ENCODE measurements at places on chromosomes 2 and 18.

- DNase-seq = no peak
Measured at GRCh38 chr2:61141151-61141550, 20.8 kb upstream of the C2orf74 start.

- no peak for DNase-seq
Measured at GRCh38 chr18:8045884-8046281, 478.8 kb downstream of the PTPRM start.

DNA sequence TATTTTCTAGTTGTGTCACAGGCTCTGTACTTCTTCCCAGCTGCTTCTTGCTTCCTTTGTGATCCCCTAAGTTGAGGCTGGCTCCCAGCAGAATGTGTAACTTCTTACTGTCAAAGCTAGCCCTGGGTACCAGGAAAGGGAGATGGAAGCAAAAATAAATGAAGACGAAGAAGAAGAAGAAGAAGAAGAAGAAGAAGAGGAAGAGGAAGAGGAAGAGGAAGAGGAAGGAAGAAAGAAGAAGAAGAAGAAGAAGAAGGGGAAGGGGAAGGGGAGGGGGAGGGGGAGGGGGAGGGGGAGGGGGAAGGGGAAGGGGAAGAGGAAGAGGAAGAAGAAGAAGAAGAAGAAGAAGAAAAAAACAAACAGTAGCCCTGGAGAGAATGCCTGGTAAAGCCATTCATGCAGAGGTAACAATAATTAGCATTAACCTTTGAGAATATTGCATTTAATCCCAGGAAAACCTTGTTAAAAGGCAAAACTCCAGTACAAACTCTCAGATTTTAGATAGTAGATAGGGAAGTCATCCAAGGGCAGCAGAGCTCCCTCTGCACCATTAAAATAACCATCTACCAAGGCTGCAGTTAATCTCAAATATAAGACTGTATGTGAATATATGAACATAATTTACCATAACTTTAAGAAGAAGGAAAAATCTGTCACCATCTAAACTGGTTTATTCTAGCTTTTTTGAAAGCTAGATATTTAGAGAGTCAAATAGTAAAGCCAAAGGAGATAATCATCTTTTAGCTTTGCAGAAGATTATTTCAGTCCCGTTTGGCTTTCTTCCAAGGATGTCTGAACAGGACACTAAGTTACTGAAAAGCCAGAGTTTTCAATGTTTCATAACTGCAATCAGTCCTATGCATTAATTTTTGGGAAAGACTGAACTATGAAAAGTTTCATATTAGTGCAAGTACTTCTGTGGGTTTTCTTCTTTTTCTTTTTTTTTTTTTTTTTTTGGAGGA is 44.3 kb upstream of the FBXO11 start:
- DNase-seq = no peak

DNA sequence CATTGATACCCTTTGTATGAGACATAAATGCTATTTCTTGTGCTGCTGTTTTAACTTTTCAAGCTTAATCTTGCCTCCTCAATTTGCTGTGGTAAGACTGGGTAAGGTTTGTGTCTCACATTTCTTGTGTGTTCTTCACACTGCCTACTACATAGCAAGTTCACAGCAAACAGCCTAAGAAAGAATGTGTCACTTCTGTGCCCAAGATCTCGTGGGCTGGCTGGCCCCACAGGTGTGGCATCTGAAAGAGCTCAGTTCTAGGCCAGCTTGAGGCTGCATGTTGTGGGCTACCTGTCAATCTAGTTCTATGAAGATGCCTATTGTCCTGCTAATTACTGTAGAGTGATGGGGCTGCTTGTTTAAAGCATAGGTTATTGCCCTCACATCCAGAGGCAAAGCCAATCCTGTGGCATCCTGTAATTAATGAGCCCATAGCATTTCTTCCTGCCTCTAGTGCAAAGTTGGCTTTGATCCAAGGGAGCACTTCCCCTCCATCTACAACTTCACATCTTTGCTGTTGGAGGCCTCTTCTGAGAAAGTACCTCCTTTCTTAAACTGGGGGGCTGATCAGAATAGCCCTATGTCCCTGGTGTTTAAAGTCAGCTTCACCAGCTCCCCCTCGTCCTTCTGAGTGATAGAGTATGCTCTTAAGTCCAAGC is 40.9 kb upstream of the ASPRV1 start:
- DNase-seq = no peak

DNA sequence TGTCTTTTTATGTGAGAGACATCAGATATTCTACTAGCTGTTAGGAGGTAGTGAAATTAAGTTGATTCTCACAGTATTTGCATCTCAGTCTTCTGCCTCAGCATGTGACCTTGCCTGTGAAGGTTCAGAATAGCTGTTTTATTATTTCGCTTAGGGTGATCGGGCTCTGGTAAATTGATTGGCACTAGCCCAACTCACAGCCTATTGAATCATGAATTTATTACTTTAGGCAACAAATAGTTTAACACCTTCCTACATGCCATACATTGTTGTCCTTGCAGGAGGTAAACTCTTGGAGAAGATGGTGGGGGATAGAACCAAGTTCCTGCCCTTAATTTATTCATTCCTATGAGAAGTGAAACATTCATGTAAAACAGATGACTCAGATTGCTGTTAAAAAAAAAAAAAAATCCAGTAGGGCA is 101.9 kb downstream of the GPD2 start:
- no peak for DNase-seq

DNA sequence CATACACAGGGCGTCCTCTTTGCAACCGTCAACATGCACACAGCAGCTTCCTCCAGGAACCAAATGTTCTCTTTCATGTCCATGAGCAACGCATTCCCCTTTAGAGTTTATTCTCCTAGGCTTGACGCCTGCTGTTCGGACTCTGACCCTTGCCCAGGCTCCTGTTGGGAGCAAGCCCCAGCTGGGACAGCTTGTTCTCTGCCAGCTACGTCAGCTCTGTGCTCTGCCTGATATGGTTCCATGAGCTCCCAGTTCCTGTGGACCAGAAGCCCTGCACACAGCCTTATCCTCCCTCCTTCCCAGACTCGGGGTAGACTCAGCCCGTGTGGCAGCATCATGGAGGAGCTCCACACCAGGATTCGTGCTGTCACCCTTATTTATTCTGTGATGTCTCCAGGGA is 253.1 kb upstream of the PXDN start:
- DNase-seq = no peak

GRCh38 chr2:110770404-110770958 is 38.1 kb downstream of the ACOXL start:
- no peak for DNase-seq

- DNase-seq = no peak
Measured at GRCh38 chr18:54606835-54607212, 15.8 kb downstream of the DYNAP start.

- no peak for DNase-seq
Measured at GRCh38 chr2:164252568-164253287, 368.6 kb downstream of the GRB14 start.

- DNase-seq = no peak
Measured at GRCh38 chr2:46042207-46042637, 255.0 kb upstream of the EPAS1 start.

DNA sequence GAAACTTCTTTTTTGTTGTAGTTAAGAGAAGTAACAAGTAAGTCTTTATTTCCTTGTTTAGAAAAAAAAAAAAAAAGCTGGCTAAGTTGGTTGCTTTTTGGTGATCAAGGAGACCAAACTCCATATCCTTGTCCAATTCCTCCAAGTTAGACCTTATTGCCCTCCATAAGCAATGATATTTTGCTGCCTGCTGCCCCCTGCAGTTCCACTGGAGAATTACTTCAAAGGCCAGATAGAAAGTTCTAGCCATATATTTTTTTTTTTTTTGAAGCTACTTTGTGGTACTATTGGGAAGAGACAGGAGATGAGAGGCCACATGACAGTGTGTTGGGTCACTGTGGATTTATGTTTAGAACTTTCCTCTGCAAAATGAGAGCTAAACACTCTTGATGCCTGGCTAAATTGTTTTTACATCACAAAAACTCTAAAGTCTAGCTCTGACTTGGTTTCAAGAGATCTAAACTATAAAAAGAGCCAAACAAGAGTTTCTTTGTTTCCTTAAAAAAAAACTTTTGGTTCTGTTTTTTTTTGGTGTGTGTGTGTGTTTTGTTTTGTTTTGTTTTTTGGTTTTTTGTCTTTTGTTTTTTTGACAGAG is 80.7 kb upstream of the RASGRP3 start:
- DNase-seq = peak; percentile 48

DNA sequence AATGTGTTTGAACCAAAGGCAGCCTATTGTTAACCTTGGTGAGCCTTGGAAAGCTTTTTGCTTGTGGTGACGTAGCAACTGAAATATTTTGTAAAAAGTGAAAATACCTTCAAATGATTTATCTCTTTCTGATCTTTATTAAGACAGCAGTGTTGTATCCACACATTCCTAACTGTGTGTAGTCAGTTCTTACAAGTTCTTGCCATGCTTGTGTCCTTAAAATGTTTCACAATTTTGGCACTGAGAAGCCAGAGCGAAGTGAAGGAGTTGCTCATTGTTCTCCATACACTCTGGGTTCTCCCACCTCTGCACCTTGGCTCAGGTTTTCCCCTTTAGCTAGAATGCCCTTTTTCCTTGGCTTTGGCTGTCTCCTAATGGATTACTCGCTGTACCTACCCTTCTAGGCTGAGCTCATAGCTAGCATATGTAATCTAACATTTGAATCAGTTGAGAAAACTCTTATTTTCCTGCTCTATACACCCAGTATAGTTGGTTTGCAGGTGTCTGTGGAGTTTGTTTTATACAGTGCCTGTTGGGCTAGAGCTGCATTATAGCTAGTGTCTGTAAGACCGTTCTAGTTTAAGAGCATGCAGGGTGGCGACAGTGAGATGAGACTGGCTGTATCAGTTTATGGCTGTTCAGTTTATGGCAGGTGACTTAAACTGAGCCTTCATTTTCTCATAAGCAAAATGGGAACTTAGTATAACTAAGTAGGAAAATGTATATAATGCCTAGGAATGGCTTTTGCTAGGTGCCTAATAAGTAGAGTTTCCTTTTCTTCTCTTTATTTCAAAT is 45.5 kb downstream of the FMNL2 start:
- DNase-seq = no peak

- DNase-seq = no peak
Measured at GRCh38 chr2:36478999-36479398, 119.0 kb downstream of the FEZ2 start.

GRCh38 chr2:24512404-24512803 is 21.4 kb downstream of the NCOA1 start:
- no peak for DNase-seq

- DNase-seq = no peak
Measured at GRCh38 chr2:147428120-147428747, 416.6 kb upstream of the ACVR2A start.

DNA sequence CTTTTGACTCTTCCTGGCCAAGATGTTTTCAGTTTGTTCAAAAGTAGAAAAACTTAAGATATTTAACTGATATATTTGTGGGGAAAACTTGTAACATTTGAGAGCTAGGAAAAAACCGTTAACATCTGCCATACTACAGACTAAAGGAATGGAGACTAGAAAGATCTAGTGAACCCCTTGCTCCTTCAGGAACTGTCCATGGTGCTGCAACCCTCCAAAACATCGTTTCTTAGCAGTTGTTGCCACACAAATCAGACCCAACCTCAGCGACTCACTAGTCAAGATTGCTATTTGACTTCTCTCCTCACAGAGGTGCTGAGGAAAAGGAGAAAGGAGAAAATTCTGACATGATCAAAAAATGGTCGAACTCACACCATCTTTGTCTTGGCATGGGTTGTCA is 393.8 kb upstream of the LYPD1 start:
- peak; percentile 18 for DNase-seq

GRCh38 chr2:144668493-144669110 is 148.7 kb upstream of the ZEB2 start:
- no peak for DNase-seq

DNA sequence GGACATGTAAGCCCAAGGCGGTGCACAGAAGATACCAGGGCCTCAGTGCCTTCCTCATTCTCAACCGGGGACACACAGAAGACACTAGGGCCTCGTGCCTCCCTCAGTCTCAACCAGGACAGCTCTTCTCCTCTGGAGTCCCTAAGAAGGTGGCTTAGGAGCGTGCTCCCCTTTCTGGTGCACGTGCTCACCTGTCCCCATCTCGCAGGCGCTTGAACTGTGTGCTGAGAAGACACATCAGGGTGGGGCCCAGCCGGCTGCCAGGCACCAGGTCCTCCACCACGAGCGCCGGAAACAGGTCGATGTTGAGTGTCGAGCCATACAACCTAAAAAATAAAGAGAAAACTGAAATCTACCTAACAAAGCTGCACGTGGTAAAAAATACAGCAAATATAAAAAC is 99.9 kb downstream of the PXDN start:
- no peak for DNase-seq

DNA sequence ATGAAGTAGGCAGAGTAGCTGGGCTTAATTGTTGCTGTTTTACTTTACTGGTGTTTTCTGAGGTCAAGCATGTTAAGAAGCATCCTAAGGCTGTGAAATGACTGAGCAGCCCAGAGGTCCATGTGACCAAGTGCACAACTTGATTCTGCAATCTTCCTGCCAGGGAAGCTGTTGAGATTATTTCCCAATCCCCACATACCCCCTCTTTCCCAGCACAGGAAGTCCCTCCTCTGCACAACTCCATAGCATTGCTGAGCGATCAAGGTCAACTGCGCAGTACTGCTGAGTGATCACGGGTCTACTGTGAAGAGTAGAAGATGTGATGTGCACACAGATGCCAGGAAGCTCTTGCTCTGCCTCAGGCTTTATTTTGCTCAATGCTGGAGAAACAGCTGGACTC is 105.8 kb downstream of the GALNT14 start:
- no peak for DNase-seq

- no peak for DNase-seq
Measured at GRCh38 chr2:148981324-148981723, 57.2 kb upstream of the LYPD6B start.

GRCh38 chr2:46146866-46147502 is 150.2 kb upstream of the EPAS1 start:
- DNase-seq = no peak

GRCh38 chr2:159290289-159290907 is 3.9 kb upstream of the WDSUB1 start:
- DNase-seq = peak; percentile 52

DNA sequence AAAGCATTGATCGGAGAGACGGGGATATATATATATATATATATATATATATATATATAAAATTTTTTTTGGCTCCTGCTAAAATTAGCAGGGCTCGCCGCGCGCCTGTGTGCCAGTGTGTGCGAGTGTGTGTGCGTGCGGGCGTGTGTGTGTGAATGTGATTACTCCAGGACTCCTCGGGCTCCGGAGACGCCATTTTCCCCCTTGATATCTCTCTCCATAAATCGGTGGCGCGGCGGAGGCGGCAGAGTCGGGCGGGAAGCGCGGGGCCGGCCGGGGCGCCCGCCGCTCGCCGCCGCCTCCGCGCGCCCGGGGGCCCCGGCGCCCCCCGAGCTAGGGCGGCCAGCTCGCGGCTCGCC is 795 bp upstream of the SETBP1 start:
- no peak for DNase-seq

- DNase-seq = no peak
Measured at GRCh38 chr2:26455037-26455669, 22.8 kb downstream of the OTOF start.
